ENCODE measurements at places on chromosomes 5 and 9.

DNA sequence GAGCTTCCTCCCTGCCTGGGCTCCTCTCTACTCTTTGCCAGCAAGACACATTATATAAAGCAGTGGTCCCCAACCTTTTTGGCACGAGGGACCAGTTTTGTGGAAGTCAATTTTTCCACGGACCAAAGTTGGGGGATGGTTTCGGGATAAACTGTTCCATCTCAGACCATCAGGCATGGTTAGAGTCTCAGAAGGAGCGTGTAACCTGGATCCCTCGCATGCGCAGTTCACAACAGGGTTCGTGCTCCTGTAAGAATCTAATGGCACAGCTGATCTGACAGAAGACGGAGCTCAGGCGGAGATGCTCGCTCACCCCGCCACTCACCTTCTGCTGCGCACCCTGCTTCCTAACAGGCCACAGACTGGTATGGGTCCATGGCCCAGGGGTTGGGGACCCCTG, 142.8 kb downstream of the LIFR start:
- no peak for DNase-seq

GRCh38 chr5:143576711-143577484, 173.4 kb upstream of the NR3C1 start:
- DNase-seq: peak; percentile 77

DNA sequence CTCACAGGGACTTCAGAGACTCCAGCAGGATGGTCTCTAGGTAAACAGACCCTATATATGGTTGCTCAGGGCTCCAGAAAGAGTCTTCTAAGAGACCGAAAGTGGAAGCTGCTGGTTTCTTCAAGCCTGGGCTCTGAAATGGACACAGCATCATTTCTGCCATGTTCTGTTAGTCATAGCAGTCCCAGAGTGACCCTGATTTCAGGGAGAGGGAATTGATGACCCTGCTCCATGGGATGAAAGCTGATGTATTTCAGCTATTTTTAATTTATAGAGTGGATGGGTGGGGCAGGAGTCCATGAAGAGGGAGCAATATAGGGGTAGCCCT, 135.3 kb downstream of the FBXL7 start:
- no peak for DNase-seq

DNA sequence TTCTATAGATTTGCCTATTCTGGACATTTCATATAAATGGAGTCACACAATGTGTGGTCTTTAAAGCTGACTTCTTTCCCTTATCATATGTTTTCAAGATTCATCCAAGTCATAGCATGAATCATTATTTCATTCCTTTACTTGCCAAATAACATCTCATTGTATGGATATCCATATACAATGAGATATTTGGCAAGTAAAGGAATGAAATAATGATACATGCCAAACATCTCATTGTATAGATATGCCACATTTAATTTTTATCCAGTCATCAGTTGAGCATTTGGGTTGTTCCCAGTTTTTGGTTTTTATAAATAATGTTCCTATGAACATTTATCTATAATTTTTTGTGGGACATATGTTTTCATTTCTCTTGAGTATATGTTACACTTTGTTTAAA, 20.5 kb upstream of the OR2K2 start:
- DNase-seq: no peak

DNA sequence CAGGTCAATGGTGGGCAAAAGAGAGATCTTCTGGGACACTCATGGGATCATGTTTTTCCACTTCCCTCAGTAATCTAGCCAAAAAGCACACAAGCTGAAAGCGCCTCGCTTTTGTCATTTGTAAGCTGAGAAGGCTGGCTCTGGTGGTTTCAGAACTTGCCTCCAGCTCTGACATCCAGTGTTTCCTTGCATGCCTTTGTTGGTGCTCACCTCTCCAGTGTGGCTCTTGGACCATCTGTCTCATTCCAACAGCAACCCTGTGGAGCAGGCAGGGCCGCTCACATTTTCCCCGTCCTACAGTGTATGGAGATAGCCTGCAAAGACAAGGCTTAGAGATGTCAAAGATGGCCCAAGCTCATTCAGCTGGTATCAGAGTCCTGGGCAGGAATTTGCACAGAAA, 160.8 kb upstream of the KLF4 start:
- no peak for DNase-seq

GRCh38 chr5:172800088-172800551, 29.1 kb upstream of the DUSP1 start:
- DNase-seq: peak; percentile 47

- no peak for DNase-seq
These were observed 256.9 kb upstream of the ST8SIA4 start for GRCh38 chr5:101160002-101160401.

DNA sequence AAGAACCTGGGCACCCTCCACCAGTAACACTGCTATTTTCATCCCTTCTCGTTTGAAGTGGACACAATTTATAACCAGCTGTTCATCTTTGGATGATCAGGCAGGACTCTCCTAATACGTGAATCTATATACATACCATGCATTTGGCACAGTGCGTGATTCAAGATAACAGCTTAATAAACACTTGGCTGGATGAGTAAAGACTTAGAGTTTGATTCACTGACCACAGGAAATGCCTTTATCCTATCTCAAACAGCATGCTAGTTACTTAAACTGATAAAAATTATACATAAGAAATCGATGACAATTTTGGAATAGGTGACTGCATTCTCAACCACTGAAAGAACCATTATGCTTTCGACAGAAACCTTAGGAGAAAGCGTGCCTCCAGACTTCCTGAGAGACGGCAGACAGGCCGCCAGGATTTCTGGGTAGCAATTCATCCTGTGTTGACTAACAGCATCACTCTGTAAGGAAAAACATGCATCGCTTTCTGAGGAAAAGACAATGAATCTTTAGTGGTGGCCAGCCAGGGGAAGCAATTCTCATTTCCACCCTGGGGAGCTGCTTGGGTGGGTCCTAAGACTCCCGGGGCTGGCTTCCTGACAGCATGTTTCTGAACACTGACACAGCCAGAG, 9.7 kb downstream of the MRPL36 start:
- DNase-seq: no peak

DNA sequence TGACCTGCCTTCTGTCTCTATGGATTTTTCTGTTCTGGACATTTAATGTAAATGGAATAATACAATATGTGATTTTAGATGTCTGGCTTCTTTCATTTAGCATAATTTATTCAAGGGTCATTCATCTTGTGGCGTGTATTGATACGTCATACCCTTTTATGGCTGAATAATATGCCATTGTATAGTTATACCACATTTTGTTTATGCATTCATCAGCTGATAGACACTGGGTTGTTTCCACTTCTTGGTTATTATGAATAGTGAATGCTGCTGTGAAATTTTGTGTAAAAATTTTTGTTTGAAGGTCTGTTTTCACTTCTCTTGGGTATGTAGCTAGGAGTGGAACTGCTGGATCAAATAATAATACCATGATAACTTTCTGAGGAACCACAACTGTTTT, 298.9 kb downstream of the CCDC171 start:
- no peak for DNase-seq

DNA sequence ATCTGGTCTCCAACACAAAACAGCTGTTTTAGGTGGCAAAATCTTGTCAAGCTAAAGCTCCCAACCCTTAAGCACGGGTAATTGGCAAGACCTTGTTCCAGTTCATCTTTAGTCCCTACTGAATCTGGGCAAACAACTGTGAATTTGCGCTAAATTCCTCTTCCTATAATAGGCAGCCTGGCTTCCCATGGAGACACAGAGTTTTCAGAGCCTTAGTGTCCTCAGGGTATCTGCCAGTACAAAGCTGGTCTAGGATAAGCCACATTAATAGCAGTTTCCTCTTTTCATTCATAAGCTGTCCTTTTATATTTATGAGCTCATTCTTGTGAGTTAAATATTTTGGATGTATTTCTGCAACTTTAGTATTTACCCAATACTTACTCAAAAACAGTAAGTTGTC, 59.5 kb downstream of the FGF10 start:
- no peak for DNase-seq

- DNase-seq: no peak
These were observed 2.5 kb upstream of the RHOBTB3 start for GRCh38 chr5:95728494-95729114.

DNA sequence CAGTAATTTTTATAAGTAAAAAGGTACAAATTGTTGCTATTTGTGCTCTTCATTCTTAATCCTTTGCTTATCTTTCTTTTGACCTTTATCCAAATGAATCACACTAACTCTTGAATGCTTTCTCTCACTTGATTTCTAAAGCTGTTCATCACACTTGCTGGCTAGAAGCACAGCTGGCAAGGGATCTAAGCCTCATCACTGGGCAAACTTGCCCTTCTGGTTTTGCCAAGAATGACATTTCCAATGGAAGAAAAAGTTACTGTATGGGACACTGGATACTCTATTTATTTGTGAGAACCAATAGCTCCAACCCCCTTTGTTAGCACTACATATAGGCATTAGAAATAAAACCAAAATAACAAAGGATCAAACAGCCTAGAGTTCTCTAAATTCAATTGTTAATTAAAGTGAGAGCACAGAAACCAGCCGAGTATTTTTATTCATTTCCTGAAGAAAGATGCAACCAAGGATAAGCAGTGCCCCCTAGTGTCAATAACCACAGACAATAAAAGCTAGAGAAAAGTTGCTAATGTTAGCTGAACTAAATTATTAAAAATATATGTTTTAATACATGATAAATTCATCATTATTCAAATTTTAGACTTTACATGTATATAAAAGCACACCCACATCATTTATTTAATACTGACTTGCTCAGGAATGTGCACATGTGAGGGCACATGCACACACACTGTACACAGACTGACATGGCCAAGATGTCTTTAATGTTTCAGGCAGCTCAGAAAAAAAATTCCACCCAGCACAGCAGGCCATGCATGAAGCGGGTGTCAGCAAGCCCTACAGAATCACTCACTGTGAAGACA, 59.8 kb upstream of the POU5F2 start:
- DNase-seq: peak; percentile 77

GRCh38 chr9:36739373-36740116, 166.8 kb downstream of the MELK start:
- DNase-seq: peak; percentile 10

DNA sequence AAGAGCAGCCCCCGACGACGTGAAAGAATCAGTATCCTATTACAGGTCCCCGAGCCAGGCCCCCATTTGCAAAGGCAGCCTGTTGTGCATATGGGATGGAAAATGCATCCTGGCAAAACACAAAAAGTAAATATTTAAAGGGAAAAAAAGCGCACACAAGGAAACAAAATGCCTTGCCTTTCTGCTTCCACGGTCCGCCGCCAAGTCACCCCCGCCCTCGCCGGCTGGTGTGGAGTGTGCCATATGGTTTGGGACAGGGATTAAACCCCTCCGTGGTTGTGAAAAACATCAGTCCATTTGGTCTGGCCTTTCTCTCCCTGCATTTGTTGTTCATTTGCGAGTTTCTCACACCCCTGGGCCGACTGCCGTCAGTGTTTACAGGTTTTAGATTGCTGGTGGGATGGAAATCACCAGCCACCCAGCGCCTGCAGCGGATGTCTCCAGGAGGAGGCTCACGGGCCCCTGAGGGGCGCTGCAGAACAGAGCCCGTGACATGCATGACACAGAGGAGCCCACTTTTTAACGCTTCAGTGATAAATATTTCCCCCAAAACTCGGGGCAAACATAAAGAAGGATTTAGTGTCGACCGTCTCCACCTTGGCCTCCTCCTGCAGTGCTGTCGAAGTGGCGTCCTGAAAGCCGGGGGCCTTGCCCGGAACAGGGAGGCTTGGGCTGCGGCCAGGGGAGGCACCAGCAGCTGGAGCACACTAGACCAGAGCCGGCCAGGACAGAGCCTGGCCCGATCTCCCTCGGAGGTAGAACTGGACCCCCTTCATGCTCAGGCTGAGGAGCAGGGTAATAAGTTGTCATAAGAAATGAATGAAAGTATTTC, 161.5 kb downstream of the HSD17B3 start:
- DNase-seq: no peak

DNA sequence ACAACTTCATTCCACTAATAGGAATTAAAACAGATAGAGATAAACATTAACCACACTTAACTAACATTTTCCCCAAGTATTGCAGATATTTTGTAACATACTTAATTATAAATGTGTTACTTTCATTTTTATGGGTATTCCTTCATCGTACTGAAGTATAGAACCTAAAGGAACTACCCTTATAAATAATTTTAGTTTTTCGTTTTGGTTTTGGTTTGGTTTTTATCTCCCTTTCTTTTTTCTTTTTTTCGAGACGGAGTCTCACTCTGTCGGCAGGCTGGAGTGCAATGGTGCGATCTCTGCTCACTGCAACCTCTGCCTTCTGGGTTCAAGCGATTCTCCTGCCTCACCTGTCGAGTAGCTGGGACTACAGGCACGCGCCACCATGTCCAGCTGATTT, 60.1 kb upstream of the LMNB1 start:
- DNase-seq: no peak

DNA sequence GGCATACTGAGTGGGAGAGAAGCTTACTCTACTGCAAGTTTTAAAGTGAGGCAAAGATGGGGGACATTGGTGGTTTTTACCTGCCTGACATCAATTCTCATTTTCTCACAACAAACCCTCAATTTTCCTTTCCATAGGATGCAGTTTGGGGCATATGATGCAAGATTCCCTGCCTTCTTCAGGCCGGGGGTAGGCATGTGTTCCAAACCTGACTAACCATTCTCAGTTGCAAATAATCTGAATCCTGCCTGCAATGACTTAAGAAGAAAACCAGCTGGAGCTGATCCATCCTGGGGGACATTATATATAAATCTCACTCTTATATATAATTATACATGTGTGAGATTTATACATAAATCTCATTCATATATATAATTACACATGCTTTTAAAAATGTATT, 223.6 kb upstream of the EFNA5 start:
- DNase-seq: no peak

GRCh38 chr9:73916016-73916673, 581.0 kb upstream of the RORB start:
- DNase-seq: no peak

- no peak for DNase-seq
These were observed 599.9 kb downstream of the RAB3C start for GRCh38 chr5:59182760-59183159.

DNA sequence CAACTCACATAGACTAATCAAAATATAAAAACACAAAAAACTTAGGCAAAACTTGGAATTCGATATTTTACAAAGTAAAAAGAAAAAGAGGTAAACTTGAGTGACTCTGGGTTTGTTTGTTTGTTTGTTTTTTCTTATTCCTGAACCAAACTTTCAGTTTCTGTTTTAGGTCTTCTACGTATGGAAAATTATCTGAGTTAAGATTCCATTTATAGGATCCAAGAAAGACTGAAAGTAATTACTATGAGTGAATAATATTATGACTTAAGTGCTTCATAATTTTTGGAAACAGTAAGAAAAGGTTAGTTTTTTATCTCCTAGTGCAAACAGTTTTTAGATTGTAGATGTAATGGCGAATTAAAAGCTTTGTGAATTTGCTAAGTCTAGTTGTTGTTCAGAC, 13.2 kb downstream of the ST8SIA4 start:
- no peak for DNase-seq

DNA sequence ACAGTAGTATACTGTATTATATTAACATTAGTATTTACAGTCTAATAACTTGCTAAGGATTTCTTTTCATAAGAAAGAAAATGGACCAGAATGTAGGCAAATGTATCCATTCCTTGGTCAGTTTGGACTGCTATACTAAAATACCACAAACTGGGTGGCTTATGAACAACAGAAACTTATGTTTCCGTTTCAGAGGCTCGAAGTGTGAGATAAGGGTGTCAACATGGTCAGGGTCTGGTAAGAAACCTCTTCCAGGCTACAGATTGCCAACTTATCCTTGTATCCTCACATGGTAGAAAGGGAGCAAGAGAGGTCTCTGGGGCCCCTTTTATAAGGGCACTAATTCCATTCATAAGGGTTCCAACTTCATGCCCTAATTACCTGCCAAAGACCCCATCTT, 9.2 kb upstream of the ESM1 start:
- DNase-seq: no peak

GRCh38 chr9:125137200-125137599, 6.1 kb downstream of the SCAI start:
- no peak for DNase-seq

- no peak for DNase-seq
These were observed 39.7 kb downstream of the PCDH1 start for GRCh38 chr5:141838326-141839014.
